Epithelial cell of proximal tubule (primary cell): ENCODE measurements at places on chromosomes 3 and 15. TPM values are rescaled to one million over a fixed set of nuclear protein-coding genes. Genes with fewer than 3 reads are reported as not detected.

The GATM gene
- total RNA-seq, result 4.7 and 9.9 TPM in 2 replicates

The PIERCE2 gene
- total RNA-seq, result 1.4 and 3.3 TPM in 2 replicates

The ZNF445 gene
- 3.6 and 4.3 TPM in 2 replicates for total RNA-seq

The CHAC1 gene
- total RNA-seq, result 14.3 and 23.8 TPM in 2 replicates

The CYP8B1 gene
- not detected in 2 replicates for total RNA-seq

The FYTTD1 gene
- total RNA-seq, result 21.0 and 26.0 TPM in 2 replicates

The DNAH12 gene
- not detected in 2 replicates for total RNA-seq

The PLIN1 gene
- 0.06 and 0.14 TPM in 2 replicates for total RNA-seq

The CCDC54 gene
- total RNA-seq, result not detected in 2 replicates

The ANKRD34C gene
- not detected in 2 replicates for total RNA-seq

The SPG21 gene
- 80.1 and 83.0 TPM in 2 replicates for total RNA-seq

The EPHB3 gene
- 0.07 and 0.92 TPM in 2 replicates for total RNA-seq

The PSTPIP1 gene
- total RNA-seq, result not detected in 2 replicates

The CIDEC gene
- total RNA-seq, result not detected in 2 replicates

The ERICH6 gene
- total RNA-seq, result not detected in 2 replicates

The LRRN1 gene
- total RNA-seq, result 2.6 and 4.9 TPM in 2 replicates

The BFSP2 gene
- not detected in 2 replicates for total RNA-seq

The ITIH1 gene
- not detected in 2 replicates for total RNA-seq

The FAM107A gene
- total RNA-seq, result 0.22 and 1.3 TPM in 2 replicates

The DISP2 gene
- total RNA-seq, result 0.22 and 0.40 TPM in 2 replicates

The CYP11A1 gene
- total RNA-seq, result 0.87 and 2.6 TPM in 2 replicates
